Activated CD8-positive, alpha-beta memory T cell treated with anti-CD3 and anti-CD28 coated beads, Interleukin-2, amount 10 ng/mL, durations not matched to agents 7 days and 5 days (primary cell): ENCODE measurements at places on chromosomes 4 and X. TPM values are rescaled to one million over a fixed set of nuclear protein-coding genes. Genes with fewer than 3 reads are reported as not detected.

DNA sequence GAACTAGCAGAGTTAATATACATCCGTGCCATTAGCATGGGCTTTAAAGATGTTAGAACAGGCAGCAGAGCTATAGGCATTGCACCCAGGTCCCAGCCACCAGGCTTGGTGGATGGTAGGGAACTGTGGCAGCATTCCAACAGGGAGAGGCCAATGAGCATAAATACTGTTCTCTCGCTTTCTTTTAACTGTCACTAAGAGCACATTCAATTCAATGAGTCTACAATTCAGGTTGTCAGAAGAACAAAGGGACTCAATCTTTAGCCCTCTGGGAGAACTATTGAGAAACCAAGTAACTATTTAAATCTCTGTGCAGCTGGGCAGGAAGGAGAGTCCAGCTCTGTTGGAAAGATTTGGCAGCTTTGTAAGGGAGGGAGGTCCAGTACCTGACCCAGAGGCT, 165.6 kb downstream of the CHIC1 start:
- no peak overlapping the region for H3K27ac ChIP-seq
- H3K4me1 ChIP-seq = no peaks in the 10 kb centered on the region
- H3K36me3 ChIP-seq = no peaks in the 10 kb centered on the region
- no peak overlapping the region for H3K4me3 ChIP-seq
- DNase-seq = no peak
- H3K27me3 ChIP-seq = no peaks in the 10 kb centered on the region

DNA sequence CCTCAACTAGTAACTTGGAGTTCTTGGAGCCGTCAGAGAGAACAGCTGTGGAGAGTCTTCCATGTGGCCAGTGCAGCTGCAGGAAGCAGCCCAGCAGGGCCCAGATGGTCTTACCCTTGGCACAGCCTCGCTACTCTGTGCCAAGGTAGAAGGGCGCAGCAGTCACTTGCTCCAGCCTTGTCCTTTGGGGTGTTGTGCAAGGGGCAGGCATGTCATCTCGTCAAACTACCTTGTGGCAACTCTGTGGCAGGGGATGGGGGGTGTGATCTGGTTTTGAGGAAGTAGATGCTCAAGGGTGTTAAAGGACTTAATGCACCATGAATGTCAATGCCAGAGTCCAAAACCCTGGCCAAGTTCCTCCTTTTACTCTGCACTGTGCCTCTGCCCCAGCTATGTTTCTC, 34.2 kb upstream of the TBC1D14 start:
- no peak for DNase-seq
- H3K4me1 ChIP-seq = peaks cover 9% of the 10 kb centered on the region
- H3K36me3 ChIP-seq = peaks cover 25% of the 10 kb centered on the region
- H3K27me3 ChIP-seq = no peaks in the 10 kb centered on the region
- H3K27ac ChIP-seq = no peak overlapping the region

DNA sequence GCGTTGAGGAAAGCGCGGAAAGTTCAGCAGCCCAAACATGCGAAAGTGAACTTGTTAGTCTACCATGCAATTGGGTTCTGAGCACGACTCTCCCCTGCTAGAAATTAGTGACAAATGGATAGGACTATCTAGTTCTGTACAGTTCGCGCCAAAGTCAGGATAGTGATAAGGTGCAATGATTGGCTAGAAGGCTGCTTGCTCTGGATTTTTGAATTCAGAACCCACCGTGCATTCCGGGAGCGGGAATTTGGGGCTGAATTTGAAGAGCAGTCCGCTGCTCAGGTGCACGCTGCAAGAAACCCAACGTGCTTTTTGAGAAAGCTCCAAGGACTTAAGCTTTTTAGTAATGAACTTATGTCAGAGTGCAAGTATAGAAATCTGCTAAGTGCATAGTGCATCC, 732 bp upstream of the ESX1 start:
- no peak overlapping the region for H3K4me3 ChIP-seq
- H3K27ac ChIP-seq = no peak overlapping the region
- no peak for DNase-seq
- peaks cover 40% of the 10 kb centered on the region for H3K27me3 ChIP-seq

DNA sequence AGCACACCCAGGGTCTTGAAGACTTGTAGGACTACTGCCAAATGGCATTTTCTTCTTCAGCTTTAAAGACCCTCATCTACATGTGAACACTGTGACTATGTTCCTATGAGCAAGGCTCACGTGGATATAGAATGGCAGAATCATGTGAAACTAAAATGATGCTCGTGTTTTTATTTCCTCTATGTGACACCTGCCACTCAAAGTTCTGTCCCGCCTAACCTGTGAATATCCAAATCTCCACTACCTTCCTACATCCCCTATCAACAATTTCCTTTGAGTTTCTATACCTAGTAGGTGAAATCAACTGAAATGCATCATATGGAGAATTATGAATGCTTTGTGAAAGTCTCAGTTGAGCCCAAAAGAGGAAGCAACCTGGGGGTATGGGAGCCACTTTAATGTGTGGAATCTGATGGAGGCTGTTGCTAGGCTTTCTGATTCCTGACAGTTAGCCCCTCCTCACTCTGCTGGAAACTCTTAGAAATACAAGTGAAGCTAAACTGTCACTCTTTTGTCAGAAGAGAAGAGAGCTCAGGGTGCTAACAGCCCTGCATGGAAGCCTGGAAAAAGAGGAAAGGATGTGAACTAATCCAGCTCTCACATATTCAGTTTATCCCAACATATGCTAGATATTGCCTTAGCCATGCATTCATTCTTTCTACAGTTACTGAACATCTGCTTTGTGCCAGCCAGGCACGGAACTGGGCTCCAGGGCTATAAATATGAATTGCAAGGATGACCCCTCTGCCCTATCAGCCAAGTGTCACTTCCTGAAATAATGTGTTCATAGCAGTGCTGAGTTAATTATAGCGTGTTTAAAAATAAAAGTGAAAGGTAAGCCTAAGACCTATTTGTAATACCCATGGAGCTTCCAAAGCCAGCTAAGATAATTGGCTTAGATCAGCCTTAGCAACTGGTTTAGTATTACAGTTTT, 11.0 kb downstream of the LHFPL1 start:
- no peak overlapping the region for H3K27ac ChIP-seq
- no peaks in the 10 kb centered on the region for H3K27me3 ChIP-seq
- no peak overlapping the region for H3K4me3 ChIP-seq
- no peaks in the 10 kb centered on the region for H3K36me3 ChIP-seq

- H3K4me1 ChIP-seq = no peaks in the 10 kb centered on the region
- no peaks in the 10 kb centered on the region for H3K27me3 ChIP-seq
- H3K27ac ChIP-seq = no peak overlapping the region
Measured at GRCh38 chrX:28802625-28803024, 215.4 kb downstream of the IL1RAPL1 start.

- DNase-seq = peak; percentile 69
- H3K4me1 ChIP-seq = peaks cover 33% of the 10 kb centered on the region
- peak overlapping the region; percentile 88 for H3K4me3 ChIP-seq
- peak overlapping the region; percentile 96 for H3K27ac ChIP-seq
- peaks cover 11% of the 10 kb centered on the region for H3K36me3 ChIP-seq
Measured at GRCh38 chr4:15003401-15003890, 1.2 kb downstream of the CPEB2 start.

DNA sequence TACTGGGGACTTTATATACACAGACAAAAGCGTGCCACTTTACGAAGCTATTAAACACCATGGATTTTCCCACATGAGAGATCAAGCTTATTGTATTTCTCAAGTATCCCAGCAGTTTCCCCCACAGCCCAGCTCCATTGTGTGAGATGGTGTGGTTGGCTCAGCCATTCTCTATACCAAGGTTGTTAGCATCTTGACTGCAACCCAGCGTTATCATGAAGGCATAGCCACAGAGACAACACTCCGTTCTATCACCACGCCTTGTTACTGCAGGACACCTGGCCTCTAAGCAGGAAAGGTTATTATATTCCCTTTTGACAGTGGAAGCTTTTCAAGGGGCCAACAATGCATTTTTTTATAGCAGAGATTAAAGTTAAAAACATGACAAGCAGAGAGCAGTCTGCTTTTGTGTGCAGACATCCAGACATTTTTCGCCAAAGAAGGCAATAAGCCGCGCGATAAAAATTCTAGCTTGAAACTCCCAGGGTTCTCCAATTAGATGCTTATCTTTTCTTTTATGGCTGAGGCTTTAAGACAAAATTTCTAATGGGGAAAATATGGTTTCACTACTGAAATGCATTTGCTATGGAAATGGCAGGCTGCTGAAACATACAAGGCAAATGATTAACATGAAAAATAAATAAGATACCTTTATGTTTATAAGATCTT, 206.1 kb downstream of the MID1 start:
- H3K36me3 ChIP-seq = no peaks in the 10 kb centered on the region
- no peak overlapping the region for H3K4me3 ChIP-seq
- no peaks in the 10 kb centered on the region for H3K27me3 ChIP-seq
- H3K27ac ChIP-seq = no peak overlapping the region
- H3K4me1 ChIP-seq = no peaks in the 10 kb centered on the region
- no peak for DNase-seq

- no peak overlapping the region for H3K4me3 ChIP-seq
- H3K27ac ChIP-seq = no peak overlapping the region
- H3K4me1 ChIP-seq = no peaks in the 10 kb centered on the region
- H3K36me3 ChIP-seq = no peaks in the 10 kb centered on the region
- H3K27me3 ChIP-seq = no peaks in the 10 kb centered on the region
Measured at GRCh38 chr4:22986881-22987280, 294.1 kb downstream of the GBA3 start.

DNA sequence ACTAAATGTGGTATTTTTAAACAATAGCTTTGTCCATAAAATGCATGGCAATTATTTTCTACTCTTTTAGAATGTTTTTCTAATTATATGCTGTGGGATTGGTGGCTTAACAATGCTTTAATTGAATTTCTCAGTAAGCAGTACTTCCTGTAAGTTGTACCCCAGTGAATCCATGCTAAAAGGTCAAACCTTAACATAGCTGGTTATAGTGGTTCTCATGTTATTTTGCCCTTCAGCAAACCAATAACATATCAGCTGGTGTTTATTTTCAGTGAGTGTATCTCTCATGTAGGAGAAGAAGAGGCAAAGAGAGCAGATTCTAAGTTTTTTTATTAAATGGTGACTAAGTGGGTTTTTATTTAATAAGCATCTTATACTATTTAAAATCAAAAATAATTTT, 41.5 kb downstream of the BTC start:
- H3K4me3 ChIP-seq = no peak overlapping the region
- H3K4me1 ChIP-seq = no peaks in the 10 kb centered on the region
- H3K27me3 ChIP-seq = no peaks in the 10 kb centered on the region
- DNase-seq = no peak
- no peaks in the 10 kb centered on the region for H3K36me3 ChIP-seq
- H3K27ac ChIP-seq = no peak overlapping the region

GRCh38 chrX:1172496-1172895, 40.0 kb downstream of the CRLF2 start:
- no peak overlapping the region for H3K27ac ChIP-seq
- no peaks in the 10 kb centered on the region for H3K36me3 ChIP-seq
- no peaks in the 10 kb centered on the region for H3K27me3 ChIP-seq
- DNase-seq = peak; percentile 18

GRCh38 chr4:31360786-31361185, 640.6 kb downstream of the PCDH7 start:
- H3K27ac ChIP-seq = no peak overlapping the region
- H3K36me3 ChIP-seq = no peaks in the 10 kb centered on the region
- no peak for DNase-seq
- H3K4me3 ChIP-seq = no peak overlapping the region
- no peaks in the 10 kb centered on the region for H3K4me1 ChIP-seq

DNA sequence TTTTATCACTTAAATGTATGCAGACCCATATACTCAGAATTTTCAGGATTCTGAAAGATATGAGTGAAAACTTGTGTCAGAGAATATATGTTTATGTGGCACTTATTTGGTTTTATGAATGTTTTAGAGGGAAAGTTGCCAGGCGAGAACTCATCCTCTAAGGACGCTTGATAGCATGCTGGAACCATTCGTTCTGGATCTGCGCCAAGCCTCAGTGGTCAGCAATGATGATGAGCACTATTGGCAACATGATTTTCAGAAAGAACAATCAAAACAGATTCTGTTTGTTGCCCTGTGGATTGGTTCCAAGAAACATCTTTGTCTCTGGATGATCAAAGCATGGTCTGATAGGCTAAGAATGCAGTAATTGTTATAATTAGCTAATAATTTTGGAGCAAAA, 32.1 kb upstream of the RAPGEF2 start:
- no peak overlapping the region for H3K27ac ChIP-seq
- no peaks in the 10 kb centered on the region for H3K36me3 ChIP-seq
- no peak for DNase-seq
- H3K27me3 ChIP-seq = peaks cover 2% of the 10 kb centered on the region

Gene YY2
- 1.7 TPM for total RNA-seq

Gene NRK
- total RNA-seq = not detected

Gene ZNF157
- total RNA-seq = 0.23 TPM

Gene MAGEA1
- not detected for total RNA-seq

Gene FMR1NB
- not detected for total RNA-seq

Gene ZMAT1
- 1.6 TPM for total RNA-seq
